ENCODE measurements at places on chromosomes 2 and 18.
A peak's percentile ranks its signal among the peaks of the same experiment; 100 is the strongest.

- DNase-seq = no peak
These were observed 1004.4 kb upstream of the CDH2 start for GRCh38 chr18:29181151-29181901.

DNA sequence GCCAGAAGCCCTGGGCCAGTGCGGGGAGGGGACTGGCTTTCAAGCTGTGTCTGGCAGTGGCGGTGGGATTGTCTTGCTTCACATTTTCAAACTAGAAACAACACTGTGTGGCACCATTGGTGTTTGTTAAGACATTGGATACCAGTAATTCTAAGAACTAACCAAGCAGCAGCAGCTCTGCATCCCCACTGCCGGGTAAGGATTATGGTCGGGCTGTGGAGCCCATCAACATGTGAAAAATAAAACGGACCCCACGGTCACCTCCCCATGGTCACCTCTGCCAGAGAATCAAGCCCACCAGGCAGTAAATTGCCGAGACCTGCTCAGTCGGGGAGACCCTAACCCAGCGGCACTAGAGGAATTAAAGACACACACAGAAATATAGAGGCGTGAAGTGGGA, 65.3 kb downstream of the C18orf63 start:
- DNase-seq = no peak

- no peak for DNase-seq
These were observed 17.4 kb upstream of the NEMP2 start for GRCh38 chr2:190551928-190552327.

- DNase-seq = peak; percentile 44
These were observed 389.8 kb downstream of the FIGN start for GRCh38 chr2:163345795-163346573.

GRCh38 chr2:88190808-88191721, 20.9 kb downstream of the THNSL2 start:
- DNase-seq = peak; percentile 52

DNA sequence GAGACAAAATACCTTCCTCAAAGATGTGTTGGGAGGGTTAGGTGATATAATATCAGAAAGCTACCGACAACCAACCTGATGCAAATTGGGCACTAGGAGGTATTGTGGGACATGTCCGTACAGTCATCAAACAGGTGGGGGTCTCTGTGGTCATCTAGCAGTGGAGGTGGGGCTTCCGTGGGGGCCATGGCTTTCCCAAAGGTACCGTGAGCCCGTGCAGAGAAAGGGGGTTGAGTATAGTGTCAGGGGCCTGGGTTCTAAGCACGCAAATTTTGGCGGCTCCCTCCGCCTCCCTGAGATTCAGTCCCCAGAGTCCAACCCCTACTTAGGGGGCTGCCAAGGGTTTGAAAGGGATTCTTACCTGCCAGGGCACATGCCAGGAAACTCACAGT, 32.6 kb downstream of the HJURP start:
- no peak for DNase-seq

DNA sequence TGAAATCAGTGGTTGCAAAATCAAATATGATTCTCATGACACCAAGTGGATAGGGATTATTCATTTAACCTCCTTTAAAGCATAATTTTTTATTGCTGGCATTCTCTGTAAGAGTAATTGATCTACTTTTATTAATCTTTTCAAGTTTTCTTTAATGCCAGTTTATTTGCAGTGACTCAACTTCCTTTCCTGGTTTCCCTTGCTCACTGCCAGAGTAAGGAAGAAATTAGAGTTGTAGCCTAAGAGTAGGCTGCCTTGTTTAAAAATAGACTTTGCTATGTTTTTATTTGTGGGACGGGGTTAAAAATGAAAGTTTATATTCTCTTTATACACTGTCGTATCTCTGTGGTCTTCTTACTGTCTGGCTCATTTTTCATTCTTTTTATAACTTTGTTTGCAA, 148.6 kb downstream of the WDR7 start:
- DNase-seq = no peak

DNA sequence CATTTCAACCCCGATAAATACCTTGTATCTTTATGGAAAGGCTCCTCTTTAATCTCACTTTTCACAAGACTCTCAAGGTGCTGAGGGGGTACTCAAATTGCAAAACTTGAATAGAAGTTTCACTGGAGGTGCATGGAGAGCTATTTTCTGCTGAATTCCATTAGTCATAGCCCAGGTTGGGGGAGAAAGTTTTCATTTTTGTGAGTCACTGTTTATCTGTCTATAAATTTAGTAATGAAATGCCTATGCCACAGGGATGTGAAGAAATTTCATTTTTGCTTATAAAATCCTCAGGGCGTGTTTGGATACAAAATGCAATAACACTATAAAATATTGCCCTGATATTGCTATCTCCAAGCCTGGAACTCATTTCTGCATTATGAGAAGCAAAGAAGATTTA, 346.3 kb downstream of the LRATD1 start:
- no peak for DNase-seq

DNA sequence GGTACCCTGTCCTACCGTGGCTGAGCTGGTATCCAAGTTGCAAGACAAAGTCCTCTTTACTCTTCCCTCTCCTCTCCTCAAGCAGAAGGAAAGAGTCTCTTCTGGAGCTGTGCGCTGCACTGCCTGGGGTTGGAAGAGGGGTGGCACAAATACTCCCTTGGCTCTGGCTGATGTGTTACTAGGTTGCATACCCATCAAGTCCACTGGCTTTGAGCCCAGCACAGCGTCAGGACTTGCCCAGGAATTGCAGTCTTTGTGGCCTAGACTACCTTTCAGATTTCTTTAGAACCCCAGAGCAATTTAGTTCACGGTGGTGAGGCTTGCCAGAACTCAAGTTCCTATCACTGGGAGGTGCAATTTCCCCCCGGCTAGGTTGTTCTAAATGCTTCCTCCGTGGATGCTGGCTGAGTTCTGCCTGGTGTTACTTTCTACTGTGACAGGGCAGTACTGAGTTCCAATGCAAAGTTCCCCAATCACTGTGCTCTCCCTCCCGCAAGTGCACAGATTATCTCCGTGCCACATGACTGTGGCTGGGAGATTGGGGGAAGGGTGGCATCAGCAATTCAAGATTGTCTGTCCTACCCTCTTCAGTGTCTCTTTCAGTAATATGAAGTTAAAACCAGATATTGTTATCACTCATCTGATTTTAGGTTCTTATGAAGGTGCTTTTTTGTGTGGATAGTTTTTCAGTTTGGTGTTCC, 13.4 kb downstream of the MYO3B start:
- DNase-seq = no peak

DNA sequence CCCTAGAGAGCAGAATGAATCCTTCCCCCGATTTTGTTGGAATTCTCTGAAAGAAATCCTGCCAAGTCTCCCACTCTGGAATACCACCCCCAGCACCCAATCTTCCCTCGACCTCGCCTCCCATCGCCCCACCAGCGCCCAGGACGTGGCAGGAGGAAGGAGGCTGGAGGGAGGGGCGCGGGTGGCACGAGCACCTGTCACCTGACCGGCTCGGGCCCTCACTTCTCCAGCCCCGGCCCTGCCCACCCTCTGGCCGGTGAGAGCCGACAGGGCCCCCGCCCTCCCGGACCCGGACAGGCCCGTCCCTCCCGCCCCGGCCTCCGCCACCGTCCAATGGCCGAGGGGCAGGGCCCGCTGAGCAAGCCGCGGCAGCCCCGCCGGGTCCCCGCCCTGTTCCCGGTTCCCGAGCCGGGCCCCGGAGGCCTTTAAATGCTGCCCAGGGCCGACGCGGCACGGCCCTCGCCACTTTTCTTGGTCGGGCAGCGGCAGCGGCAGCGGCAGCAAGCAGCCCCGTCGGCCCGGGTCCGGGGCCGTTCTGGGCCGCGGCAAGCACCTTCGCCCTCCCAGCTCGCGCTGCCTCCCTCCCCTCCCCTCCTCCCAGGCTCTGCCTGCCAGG, at the start of gene LGALSL:
Gene LGALSL, plus strand, starts transcription at position 393 of the 616 bp plus-strand sequence. CDS start 384 bp downstream, outside the sequence.
- peak; percentile 54 for DNase-seq

GRCh38 chr2:157432475-157433106, 11.3 kb downstream of the CYTIP start:
- no peak for DNase-seq

- peak; percentile 84 for DNase-seq
These were observed 71.7 kb downstream of the HS1BP3 start for GRCh38 chr2:20578895-20579825.

DNA sequence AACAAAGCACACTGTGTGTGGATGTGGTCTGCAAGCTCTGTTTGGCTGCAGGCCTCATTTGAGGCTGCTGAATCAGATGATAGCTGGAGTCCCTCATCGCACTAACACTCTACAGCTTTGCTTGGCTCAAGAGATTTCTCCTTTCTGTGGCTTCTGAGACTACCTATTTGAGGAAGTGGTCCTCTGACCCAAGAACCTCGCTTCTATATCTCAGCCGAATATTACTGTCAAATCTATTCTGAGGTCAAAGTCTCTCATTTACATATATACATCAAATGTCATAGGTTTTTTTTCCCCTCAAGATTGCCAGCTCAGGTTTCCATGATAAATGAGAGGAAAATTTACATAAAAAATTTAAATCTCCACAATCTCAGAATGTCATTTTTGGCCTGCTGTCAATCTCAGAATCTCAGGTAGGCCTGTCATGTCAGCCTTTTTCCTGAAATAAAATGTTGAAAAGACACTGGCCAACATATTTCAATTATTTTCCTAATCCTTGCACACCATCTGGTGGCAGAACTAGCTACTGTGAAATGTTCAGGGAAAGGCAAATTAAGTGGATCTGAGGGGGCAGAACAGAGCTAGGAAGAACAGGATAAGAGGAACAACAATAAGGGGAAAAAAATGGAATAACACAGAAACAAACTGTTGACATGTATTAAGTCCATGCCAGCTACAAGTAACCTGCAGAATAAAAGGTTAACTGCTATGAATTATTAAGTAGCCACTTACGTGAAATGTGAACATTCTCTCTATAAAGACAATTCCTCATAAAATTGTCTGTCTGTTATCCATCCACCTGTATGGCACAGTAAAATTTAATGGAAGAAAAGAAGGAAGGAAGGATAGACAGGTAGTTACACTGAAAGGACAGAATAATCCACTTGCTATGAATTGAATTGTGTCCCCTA, 39.3 kb downstream of the AP1S3 start:
- peak; percentile 77 for DNase-seq

DNA sequence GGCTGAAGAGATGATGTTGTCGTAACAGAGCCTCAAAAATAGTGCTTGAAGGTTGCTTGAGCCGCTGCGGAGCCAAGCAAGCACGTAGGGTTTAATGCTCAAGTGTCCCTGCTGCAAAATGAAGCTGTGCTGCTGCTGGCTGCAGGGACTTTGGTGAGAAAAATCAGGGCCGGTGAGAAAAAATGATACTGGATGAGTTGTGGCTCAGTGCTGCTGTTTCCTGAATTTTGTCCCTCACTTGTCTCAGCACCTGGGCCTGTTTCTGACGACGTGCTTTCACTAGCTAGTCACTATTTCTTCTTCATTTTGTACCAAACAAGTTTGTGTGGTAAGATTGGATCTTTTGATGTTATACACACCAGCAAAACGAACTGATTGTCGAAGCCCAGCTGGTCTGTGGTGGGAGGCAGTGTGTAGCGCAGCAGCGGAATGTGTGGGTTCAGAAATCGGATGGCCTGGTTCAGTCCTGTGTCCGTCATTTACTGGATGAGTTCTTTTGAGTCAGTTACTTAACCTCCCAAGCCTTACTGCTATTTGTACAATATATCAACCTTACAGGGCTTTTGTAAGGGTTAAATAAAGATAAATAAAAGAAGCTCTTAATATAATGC, 172.8 kb upstream of the FOSL2 start:
- DNase-seq = peak; percentile 28

- no peak for DNase-seq
These were observed 40.4 kb upstream of the MAL start for GRCh38 chr2:94984964-94985575.

GRCh38 chr18:48600456-48601090, 61.7 kb downstream of the CTIF start:
- DNase-seq = no peak

DNA sequence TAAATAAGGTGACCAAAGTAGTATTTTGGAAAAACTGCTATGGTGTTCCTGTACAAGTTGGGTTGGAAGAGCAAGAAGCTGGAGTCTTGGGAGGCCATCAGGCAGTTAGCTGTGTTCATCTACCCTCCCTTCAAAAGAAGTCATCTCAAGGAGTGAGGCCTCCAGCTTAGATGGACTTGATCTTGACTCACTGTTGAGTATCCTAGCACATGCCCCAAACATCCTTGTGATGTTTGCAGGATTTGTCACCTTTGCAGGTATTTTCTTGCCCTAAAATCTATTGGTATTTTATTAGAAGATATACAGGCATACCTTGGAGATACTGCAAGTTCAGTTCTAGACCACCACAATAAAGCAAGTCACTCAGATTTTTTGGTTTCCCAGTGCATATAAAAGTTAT, 30.2 kb downstream of the RNMT start:
- DNase-seq = no peak

- no peak for DNase-seq
These were observed 48.3 kb downstream of the CABLES1 start for GRCh38 chr18:23183411-23184150.

DNA sequence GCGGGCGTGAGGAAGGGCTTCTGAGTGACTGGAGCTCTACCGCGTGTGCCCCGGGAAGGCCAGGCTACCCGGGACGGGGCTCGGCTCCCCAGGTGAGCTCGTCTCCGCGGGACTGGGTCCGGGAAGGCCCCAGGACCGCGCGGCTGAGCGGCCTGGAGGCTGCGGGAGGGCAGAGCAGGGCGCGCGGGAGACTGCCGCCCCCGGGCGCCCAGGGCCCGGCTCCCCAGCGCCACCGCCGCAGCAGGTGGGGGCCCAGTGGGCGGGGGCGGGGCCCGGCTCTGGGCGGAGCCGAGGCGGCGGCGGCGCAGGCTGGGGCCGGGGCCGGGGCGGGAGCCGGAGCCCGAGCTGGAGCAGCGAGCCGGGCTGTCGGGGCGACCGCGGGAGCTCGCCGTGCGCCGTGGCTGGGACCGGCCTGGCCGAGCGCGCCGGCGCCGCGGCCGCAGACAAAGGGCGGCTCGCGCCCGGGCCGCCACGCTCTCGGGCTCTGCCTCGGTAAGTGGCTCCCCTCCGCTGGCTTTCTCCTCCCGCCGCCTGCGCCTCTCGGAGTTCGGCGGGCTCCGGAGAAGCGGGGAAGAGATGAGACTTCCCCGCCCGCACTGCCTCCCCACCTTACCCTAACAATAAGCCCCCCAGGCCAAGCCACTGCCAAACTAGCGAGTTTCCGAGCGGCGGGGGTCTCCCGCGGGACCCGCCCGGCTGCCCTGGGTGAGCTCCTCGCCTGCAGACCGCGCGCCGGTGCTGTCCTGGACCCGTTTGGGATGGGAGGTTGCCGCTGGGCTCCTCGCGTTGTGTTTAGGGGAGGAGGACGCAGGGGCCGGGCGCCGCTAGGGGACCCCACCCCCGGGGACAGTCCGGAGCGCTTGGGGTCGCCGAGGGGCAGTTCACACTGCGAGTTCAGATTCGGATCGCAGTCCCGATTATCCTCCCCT, at the start of gene MAPK4:
Gene MAPK4, plus strand, starts transcription at position 336 of the 929 bp plus-strand sequence. CDS start 103,872 bp downstream, outside the sequence.
- DNase-seq = peak; percentile 34

- DNase-seq = no peak
These were observed 473.4 kb upstream of the UBE2E3 start for GRCh38 chr2:180507028-180507427.

DNA sequence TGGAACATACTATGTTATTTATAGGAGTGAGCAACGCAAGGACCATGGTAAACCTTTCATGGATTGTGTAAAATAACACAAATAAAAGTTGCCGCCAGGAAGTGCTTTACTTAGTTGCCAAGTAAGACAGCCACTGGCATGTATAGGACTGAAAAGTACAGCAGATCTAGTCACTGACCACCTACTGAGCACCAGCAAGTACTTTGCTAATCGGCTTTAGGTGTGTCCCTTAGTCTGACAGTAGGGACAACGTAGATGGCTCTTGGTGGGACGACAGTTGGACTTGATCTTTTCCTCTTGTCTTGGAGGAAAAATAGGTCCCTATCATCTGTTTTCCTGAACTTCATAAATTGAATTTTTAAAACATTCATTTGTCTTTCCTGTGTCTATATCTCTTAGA, 13.6 kb upstream of the CXXC1 start:
- no peak for DNase-seq

GRCh38 chr2:113219889-113220641, 46.3 kb downstream of the PSD4 start:
- DNase-seq = no peak
